ENCODE measurements at places on chromosomes 13 and 19. TPM values are rescaled to one million over a fixed set of nuclear protein-coding genes. Genes with fewer than 3 reads are reported as not detected.

MED4 gene
- 40.2 TPM for total RNA-seq

SULT2A1 gene
- total RNA-seq = not detected

KLK14 gene
- 9.5 TPM for total RNA-seq

SLC5A5 gene
- total RNA-seq = not detected

EBI3 gene
- not detected for total RNA-seq

SYNE4 gene
- not detected for total RNA-seq

A1BG gene
- 5.1 TPM for total RNA-seq

PTGER1 gene
- total RNA-seq = not detected

TMEM161A gene
- 9.7 TPM for total RNA-seq

SKA3 gene
- total RNA-seq = 4.8 TPM

SOHLH2 gene
- total RNA-seq = not detected

LGALS7B gene
- 285 TPM for total RNA-seq

FAM83E gene
- total RNA-seq = 2.0 TPM

PGLYRP1 gene
- 5.3 TPM for total RNA-seq

TMEM255B gene
- 1.7 TPM for total RNA-seq

TBXA2R gene
- 1.2 TPM for total RNA-seq

ZNF534 gene
- 0.20 TPM for total RNA-seq

RFC3 gene
- 14.6 TPM for total RNA-seq

ABCC4 gene
- total RNA-seq = 9.0 TPM

PLEKHJ1 gene
- total RNA-seq = 36.7 TPM

CNN1 gene
- 10.8 TPM for total RNA-seq

CALR3 gene
- not detected for total RNA-seq

STAP2 gene
- total RNA-seq = 25.5 TPM

SLC10A2 gene
- total RNA-seq = not detected

CELF5 gene
- total RNA-seq = 0.30 TPM

HS6ST3 gene
- total RNA-seq = 1.7 TPM

EFNB2 gene
- total RNA-seq = 37.3 TPM

Data from skin of body (tissue), 3 donors.